Stimulated activated CD8-positive, alpha-beta memory T cell treated with anti-CD3 and anti-CD28 coated beads, Interleukin-12 subunit alpha, Interleukin-12 subunit beta, amount 100 ng/mL, for 4 hours (primary cell): ENCODE measurements at places on chromosomes 6 and 20.

DNA sequence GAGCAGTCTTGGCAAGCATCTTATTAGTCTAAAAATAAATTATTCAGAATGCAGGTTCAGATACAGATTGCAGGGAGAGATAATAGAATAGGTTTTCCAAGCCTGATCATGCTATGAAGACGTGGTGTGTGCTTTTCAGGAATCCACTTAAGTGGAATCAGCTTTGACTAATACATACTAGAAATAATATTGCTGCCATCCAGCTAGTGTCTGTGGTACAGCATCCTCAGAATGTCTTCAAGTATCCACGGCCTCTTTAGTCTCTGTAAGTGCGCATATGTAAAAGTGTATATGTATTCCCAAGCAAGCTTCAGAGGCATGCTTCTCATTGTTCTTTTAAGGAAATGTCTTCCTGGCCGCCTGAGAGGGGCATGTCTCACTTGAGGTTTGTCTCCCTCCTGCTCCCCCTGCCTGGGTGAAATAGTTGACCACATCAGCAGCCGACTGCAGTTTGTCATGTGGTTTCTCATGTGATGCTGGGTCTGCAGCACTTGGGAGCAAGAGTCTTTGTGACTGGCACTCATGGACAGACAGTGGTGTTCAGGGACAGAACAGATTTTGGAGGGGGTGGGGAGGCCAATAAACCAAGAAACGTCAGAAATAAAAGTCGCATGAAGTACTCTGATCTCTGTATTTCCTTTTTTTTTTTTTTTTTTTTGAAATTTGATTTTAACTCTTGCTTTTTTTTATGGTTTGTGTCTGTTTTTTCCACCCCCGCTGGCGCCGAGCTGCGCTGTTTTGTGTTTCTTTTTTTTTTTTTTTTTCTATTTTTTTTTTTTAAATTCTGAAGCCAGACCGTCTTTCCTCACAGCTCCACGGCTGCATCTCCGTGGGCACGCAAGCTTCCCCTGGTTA, 150.8 kb downstream of the PRL start:
- DNase-seq = no peak

GRCh38 chr6:128659878-128660622, 139.7 kb upstream of the PTPRK start:
- DNase-seq = no peak

- DNase-seq = no peak
Measured at GRCh38 chr20:62216636-62217566, 3.2 kb downstream of the HRH3 start.

GRCh38 chr6:7542874-7543624, 1.6 kb downstream of the DSP start:
- no peak for DNase-seq

DNA sequence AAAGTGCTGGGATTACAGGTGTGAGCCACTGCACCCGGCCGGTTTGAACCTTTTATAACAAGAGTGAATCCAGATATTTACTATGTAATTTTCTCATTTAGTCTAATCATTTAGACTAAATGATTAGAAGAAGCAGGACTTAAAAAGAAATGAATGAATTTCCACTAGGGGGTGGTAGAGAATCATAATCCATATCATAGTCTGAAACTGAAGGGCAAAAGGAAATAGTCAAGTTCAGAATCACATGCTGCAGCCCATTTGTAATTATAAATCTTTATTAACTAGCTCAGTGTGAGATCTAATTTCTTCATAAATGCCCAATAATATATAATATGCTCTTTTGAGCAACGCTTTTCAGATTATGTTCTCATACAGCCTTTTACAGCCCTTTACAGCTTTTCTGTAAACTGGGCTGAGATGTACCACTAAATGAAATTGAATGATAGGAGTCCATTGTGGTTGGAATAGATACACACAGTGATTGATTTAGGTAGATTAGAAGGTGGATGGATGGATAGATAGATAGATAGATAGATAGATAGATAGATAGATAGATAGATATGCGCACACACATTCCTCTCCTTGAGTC, 31.8 kb downstream of the PSMB9 start:
- no peak for DNase-seq

- no peak for DNase-seq
Measured at GRCh38 chr20:56187534-56188165, 60.9 kb upstream of the MC3R start.

GRCh38 chr6:52403627-52404026, 16.5 kb upstream of the EFHC1 start:
- DNase-seq = no peak

DNA sequence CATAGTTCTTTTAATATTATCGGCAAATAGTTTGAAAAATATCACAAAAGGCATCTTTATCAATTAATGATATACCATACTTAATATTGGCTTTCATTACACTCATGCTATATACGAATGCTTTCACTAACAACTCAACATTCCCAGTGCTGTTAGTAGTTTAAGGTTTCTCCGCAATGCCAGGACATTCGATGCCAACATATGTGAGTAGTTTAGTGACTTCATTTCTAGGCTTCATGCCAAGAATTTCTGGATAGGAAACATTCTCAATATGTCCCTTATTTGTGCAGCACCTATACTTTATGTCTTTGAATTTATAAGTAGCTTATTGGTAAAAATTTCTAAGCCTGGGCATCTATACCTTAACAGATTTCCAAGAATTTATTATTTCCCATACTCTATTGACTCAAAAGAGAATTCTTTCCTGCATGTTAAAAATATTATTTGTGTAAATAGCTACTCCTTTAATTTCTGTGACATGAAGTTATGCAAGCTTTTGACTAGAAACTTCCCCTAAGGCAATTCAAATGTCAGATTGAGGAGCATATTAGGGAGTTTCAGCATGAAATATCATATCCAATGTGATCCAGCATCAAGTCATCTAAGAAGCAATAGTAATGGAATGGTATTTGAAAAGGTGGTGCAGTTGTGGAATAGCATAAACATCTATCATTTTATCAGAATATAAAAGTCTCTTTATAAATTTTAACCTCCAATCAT, 236.0 kb upstream of the STXBP5 start:
- DNase-seq = no peak

DNA sequence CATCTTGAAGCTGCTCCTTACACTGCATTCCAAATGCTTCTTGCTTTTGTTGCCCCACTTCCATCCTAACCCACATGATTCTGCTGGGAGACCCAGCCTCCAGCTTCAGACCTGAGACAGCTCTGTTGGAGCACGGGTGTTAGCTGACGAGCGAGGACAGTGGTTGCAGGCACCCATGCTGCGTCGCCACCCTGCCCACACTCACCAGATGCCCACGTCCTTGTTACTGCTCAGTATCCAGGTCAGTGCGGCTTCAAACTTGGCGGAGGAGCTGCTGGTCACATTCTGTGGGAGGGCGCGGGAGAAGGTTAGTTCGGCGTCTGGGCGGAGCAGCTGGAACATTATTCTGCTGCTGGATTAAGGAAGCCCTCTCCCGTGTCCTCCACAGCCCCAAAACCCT, 9.0 kb downstream of the LEMD2 start:
- no peak for DNase-seq

DNA sequence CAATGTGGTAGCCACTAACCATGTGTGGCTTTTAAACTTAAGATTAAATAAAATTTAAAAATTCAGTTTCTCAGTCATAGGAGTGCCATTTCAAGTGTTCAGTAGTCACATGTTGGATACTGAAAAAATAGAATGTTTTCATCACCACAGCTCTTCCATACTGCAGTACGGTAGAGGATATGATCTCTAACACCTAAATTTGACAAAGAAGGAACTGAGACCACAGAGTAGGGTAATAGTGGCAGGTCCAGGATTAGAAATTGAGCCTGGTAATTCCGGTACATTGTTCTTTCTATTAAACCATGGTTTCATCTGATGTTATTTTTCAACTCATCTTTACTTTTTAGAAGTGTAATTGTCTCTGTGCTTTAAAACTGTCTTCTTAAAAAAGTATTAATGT, 104.0 kb downstream of the CD2AP start:
- no peak for DNase-seq

GRCh38 chr20:16966276-16966880, 218.2 kb downstream of the OTOR start:
- DNase-seq = no peak

DNA sequence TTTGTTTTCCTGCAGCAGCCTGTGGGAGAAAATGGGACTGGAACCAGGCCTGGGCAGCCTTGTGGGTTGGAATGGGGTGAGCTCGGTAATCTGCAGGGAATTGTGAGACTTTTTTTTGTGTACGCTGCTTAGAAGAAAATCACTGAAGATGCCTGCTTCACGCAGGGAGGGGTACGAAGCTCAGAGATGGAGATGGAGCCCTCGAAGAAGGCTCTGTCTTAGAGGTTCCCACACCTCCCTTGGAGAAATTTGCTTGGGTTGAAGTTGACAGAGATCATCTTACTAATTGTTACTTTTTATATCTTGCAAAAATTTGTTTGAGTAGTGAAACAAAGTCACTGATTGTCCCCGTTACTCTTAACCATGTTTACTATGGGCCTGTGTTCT, 894 bp downstream of the PYGB start:
- DNase-seq = no peak

- no peak for DNase-seq
Measured at GRCh38 chr6:81761197-81761596, 8.7 kb upstream of the TENT5A start.

DNA sequence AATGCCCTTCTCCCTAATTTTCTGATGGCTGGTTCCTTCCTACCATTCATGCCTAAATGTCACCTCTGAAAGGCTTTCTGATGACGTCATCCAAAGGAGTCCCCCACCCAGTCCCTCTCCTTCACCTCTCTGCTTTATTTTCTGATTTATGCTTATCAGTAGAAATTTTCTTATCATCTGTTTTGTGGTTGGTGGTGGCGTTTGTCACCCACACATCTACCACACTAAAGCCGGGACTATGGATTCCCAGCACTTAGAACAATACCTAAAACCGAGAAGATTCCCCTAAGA, 9.0 kb downstream of the CNKSR3 start:
- no peak for DNase-seq

DNA sequence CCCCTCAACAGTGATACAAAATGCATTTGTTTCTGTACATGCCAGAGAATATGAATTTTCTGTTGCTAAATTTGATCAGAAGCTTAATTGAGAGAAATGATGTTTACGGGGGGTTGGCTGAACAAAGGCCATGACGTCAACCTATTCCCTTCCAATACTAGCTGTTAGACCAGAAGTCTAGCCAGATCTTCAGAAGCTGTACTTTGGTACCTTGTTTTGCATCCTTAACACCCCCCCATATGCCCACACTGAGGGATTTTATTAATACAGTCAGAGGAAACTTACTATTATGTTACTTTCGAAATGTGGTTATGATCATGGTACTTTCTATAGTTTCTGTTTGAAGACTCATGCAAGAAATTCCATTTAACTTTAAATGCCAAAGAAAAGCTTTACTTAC, 3.1 kb downstream of the NCOA7 start:
- DNase-seq = no peak

DNA sequence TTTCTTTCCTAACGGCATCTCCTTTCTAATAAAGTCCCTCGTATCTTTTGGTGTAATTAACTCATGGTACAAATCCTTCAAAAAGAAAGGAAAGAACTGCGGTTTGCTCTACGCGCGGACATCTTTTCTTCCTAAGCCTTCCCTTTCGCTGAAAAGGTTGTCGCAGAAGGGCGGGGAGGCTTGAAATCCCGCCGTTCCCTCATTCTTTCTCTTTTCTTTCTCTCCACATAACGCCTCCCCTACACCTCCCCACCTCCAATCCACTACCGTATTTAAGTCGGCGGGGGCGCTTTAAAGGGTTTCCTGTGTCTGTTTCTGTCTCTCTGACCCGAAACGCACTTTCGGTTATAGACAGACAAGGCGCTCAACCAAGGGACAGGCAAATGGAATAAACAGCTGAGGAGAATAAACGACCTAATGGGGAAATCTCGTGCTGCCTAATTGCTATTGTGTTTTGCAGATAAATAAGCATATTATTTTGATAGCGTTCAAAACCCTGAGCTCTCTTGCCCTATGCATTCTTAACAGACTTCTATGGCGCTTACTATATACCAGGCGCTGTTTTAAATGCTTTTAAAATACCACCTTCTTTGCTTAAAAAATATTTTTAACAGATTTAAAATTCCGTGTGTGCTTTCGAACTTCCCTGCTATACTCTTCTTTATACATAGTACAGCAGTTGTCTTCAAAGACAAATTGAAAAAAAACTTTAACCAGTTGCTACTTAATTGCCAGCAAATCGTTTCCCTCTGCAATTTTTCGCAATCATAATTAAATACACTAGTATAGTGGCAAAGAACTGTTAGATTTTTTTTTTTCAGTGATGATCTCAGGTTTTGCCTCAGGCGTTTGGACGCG, 2.5 kb upstream of the HEY2 start:
- peak; percentile 41 for DNase-seq

DNA sequence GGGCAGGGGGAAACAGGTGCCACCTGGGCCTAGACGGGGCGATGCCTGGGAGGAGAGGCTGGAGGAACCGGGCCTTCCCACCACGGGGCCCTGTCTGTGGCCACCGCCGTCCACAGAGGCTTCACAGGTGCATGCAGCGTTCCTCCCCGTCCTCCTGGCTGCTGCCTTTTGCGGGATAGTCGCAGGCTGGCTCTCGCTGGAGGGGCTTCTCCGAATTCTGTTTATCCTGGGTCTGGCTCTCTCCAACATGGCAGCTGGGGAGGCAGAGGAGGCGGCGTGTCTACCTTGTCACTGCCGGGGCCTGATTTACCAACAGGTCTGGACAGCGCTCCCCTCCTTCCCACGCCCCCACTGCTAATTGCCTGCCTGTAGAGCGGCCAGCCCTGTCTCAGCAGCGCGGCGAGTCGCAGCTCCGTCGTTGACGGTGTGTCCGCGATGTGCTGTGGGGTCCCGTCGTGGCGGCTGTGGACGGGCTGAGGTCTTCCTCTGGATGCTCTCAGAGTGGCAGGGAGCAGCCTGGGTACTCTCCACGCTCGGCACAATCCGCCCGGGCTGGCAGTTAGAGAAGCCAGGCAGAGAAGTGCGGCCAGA, 262.9 kb downstream of the TAF4 start:
- no peak for DNase-seq

GRCh38 chr6:39804466-39805065, 12.4 kb downstream of the DAAM2 start:
- DNase-seq = no peak

DNA sequence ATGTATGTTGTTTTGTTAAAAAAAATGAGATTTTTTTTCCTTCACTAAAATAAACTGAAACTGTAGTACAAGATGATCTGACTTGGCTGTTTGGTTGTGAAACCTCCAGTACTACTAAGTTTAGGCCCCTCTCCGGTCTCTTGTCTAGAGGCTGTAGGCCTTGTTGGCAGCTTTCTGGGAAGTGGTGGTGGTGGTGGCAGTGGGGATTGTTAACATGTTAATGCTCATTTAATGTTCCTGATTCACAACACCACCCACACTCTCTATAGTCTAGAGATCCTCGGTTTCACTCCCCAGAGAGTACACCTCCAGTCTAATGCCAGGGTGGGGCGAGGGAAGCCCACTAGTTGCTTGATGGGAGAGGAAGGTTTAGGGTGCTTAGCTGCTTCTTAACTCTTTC, 24.1 kb downstream of the STK4 start:
- DNase-seq = no peak

DNA sequence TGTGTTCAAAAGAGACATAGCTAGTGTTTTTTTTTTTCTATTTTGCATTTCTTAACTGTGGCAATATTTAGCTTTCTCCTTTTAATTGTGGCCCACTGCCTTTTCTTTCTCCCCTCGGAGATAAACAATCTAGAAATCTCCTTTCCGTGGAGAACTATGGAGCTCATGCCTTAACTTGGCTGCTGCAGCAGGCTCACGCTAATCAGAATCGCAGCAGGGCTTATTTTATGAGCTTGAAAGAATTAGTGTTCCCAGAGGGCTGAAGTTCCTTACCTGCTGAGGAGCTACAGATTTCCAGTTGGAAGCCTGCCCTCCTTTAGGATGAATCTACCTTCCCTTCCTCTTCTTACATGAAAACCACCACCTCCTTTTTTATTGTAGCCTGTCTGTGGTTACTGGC, 35.6 kb downstream of the CTNNBL1 start:
- no peak for DNase-seq
